ENCODE measurements at places on chromosomes 12 and 14.

DNA sequence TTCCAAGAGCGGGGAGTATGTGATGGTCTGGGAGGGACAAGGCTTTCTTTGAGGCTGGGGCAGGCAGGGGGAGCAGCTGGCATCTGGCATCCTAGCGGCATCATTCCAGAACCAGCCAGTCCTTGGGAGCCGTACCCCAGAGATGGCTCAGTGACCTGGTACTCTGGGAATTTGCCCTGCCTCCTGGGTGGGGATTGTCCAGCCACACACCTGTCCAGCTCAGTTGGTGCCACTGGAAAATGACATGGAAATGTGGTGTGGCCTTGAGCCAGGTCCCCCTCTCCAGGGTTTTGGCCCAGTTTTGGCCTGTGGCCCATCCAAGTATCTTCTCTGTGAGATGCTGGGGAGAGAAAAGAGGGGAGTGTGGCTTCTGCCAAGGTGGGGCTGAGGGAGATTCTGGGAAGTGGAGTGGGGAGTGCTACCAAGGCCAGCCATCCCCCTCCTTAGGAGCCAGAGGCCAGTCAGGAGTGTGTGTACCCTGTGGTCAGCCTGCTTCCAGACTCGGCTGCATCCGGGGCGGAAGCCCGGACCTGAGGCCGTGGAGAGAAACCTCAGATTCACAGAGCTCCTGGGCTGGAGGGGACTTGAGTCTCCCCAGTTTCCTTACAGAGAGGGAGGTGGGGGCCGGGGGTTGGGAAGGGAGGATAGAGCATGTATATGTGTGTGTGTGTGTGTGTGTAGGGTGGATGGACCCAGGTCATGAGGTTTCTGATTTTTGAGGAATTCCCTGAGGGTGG lies 14.7 kb upstream of the KRT80 start:
- no peak overlapping the region for H3K4me3 ChIP-seq
- H3K36me3 ChIP-seq: no peaks in the 10 kb centered on the region
- H3K27ac ChIP-seq: no peak overlapping the region
- H3K4me1 ChIP-seq: peaks cover 80% of the 10 kb centered on the region
- peaks cover 3% of the 10 kb centered on the region for H3K27me3 ChIP-seq

DNA sequence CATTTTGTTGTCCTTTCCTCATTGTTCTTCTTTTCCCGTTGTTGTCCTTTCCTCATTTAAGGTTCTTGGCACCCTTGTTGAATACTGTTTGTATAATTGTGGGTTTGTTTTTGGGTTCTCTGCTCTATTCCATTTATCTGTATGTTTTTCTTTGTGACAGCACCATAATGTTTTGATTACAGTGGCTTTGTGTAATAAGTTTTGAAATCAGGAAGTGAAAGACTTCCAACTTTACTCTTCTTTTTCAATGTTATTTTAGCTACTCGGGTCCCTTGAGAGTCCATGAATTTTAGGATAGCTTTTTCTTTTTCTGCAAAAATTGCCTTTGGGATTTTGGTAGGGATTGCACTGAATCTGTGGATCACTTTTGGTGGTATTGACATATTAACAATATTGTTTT lies 28.1 kb downstream of the ETNK1 start:
- DNase-seq: no peak
- no peaks in the 10 kb centered on the region for H3K27me3 ChIP-seq
- H3K36me3 ChIP-seq: no peaks in the 10 kb centered on the region
- no peak overlapping the region for H3K27ac ChIP-seq
- H3K4me1 ChIP-seq: no peaks in the 10 kb centered on the region

DNA sequence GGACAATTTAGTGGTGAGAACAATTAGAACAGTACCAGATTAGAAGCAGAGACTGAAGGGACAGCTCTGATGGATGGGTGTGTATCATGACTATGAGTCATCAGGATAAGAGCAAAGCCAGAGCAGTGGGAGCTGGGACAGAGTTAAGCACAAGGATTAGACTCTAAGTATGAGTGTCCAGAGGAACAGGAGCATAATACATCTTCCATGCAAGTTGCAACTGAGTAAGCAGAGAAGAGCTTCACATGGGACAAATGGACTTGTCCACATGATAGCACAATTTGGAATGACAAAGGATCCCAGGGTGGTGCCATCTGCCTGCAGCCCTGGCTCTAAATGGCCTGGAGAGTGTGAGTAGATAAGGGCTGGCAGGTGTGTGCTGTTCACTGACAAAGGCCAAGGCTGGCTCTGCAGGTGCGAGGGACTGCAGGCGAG lies 226.4 kb upstream of the CAND1 start:
- DNase-seq: no peak
- H3K27me3 ChIP-seq: peaks cover 53% of the 10 kb centered on the region
- H3K4me3 ChIP-seq: no peak overlapping the region
- H3K4me1 ChIP-seq: no peaks in the 10 kb centered on the region

GRCh38 chr14:68000511-68000910 lies 180.9 kb downstream of the RAD51B start:
- H3K27me3 ChIP-seq: no peaks in the 10 kb centered on the region
- DNase-seq: no peak
- peaks cover 24% of the 10 kb centered on the region for H3K4me1 ChIP-seq
- no peaks in the 10 kb centered on the region for H3K36me3 ChIP-seq
- peak overlapping the region; percentile 73 for H3K27ac ChIP-seq

DNA sequence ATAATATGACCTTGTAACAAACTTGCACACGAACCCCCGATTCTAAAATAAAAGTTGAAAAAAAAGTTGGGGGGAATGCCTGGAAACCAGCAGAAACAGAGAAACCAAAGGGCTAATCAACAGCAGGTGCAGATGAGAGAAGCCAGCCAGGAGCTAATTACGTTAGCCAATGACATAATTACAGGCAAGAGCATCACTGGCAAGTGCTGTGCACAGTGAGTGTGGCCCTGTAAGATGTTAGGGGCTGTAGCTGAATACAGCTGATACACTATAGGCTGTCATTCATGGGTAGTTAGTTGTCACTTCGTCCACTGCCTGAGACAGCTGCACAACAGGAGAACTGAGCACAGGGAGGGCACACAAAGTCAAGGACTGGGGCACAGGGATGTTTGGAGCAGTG lies 7.3 kb upstream of the FGF23 start:
- no peak overlapping the region for H3K27ac ChIP-seq
- no peak overlapping the region for H3K4me3 ChIP-seq
- DNase-seq: no peak
- H3K27me3 ChIP-seq: peaks cover 22% of the 10 kb centered on the region

DNA sequence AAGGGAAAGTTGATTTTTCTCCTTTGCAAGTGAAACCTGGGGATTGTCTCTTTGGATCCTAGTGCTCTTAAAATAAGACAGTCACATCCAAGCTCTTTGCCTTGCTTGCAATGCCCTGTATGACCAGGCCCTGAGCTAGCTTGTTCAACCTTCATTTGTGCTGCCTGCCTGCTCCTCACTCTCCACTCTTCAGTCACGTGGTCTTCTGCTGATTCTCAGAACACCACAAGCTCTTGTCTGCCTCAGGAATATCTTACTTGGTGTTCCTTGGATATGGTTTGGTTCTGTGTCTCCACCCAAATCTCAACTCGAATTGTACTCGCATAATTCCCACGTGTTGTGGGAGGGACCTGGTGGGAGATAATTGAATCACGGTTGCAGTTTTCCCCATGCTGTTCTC lies 318.7 kb downstream of the RMST start:
- no peak overlapping the region for H3K4me3 ChIP-seq
- H3K27ac ChIP-seq: no peak overlapping the region
- no peak for DNase-seq
- no peaks in the 10 kb centered on the region for H3K36me3 ChIP-seq
- H3K27me3 ChIP-seq: no peaks in the 10 kb centered on the region
- H3K4me1 ChIP-seq: no peaks in the 10 kb centered on the region

DNA sequence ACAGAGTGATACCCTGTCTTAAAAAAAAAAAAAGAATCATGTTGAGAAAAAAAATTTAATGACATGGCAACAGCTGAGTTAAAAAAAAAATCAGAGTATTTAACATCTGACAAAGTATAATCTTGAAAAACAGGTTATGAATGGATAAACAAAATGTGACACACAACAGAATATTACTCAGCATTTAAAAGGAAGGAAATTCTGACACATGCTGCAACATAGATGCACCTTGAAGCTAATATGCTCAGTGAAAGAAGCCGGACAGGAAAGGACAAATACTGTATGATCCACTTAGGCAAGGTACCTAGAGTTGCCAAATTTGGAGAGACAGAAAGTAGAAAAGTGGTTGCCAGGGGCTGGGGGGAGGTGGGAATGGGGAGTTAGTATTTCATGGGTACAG lies 19.4 kb upstream of the EIF2B2 start:
- no peak overlapping the region for H3K4me3 ChIP-seq
- peaks cover 8% of the 10 kb centered on the region for H3K4me1 ChIP-seq
- no peaks in the 10 kb centered on the region for H3K36me3 ChIP-seq

DNA sequence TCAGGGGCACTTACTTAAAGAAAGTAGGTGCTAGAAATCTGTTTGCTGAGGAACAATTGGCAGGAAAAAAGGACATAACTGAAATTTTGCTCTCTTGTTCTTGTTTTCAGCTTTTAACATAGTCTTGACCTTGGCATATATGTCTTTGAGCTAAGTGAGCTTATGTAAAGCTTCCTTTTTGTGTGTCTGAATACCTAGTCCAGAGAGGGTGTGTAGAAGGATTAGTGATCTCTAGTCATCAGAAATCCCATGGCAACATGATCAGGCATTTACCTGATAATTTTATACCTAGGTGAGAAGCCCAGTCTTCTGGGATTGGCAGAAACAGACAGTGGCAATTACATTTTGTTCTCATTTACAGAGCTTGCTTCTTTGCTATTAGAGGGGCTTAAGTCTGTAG lies 166.1 kb downstream of the SNAPC1 start:
- no peak overlapping the region for H3K27ac ChIP-seq
- no peaks in the 10 kb centered on the region for H3K36me3 ChIP-seq
- no peak overlapping the region for H3K4me3 ChIP-seq
- H3K27me3 ChIP-seq: peaks cover 66% of the 10 kb centered on the region
- no peak for DNase-seq

- H3K27me3 ChIP-seq: no peaks in the 10 kb centered on the region
- no peak overlapping the region for H3K4me3 ChIP-seq
- H3K36me3 ChIP-seq: peaks cover 25% of the 10 kb centered on the region
- H3K27ac ChIP-seq: no peak overlapping the region
- DNase-seq: no peak
- no peaks in the 10 kb centered on the region for H3K4me1 ChIP-seq
These were observed 32.8 kb downstream of the GTF2A1 start for GRCh38 chr14:81187832-81188522.

- H3K4me1 ChIP-seq: peaks cover 13% of the 10 kb centered on the region
- DNase-seq: no peak
- H3K4me3 ChIP-seq: no peak overlapping the region
- H3K27me3 ChIP-seq: no peaks in the 10 kb centered on the region
These were observed 119.2 kb upstream of the EVL start for GRCh38 chr14:99945732-99946651.

DNA sequence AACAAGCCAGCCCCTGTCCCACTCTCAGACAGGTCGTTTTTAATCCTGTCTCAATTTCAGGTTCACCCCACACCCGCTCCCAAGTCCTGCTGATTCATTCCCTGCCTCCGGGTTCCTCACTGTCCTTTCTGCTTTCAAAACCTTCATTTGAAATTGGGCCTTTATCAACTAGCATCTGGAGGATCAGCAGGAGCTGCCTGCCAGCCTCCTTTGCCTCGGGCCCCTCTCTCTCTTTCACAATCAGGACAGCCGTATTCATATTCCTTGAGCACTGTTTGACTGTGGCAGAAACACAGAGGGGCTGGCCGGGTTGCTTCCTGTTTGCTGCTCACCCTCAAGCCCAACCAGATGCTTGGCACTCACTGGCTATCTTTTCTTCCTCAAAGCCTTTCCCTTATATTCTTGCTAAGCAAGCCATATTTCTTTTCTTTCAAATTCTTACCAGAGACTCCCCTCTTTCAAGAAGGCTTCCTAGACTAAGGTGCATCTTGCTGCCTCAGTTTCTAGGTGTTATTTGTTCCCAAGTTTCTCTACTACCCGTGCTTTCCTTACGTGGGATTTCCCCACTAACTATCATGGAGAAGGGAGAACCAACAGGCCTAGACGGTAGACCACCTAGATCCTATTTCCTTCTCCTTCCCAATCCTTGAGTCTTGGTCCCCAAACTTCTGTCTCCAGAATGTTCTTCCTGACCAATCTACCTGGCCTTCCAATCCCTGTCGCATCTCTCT lies 3.0 kb downstream of the GALNT6 start:
- H3K27ac ChIP-seq: no peak overlapping the region
- no peaks in the 10 kb centered on the region for H3K27me3 ChIP-seq
- no peak overlapping the region for H3K4me3 ChIP-seq
- DNase-seq: no peak
- no peaks in the 10 kb centered on the region for H3K36me3 ChIP-seq

GRCh38 chr12:106434526-106434925 lies 77.0 kb downstream of the POLR3B start:
- no peak overlapping the region for H3K4me3 ChIP-seq
- no peaks in the 10 kb centered on the region for H3K4me1 ChIP-seq
- H3K27me3 ChIP-seq: no peaks in the 10 kb centered on the region

- DNase-seq: no peak
- no peak overlapping the region for H3K27ac ChIP-seq
- no peaks in the 10 kb centered on the region for H3K27me3 ChIP-seq
These were observed 23.0 kb downstream of the BTBD6 start for GRCh38 chr14:105271224-105271890.

DNA sequence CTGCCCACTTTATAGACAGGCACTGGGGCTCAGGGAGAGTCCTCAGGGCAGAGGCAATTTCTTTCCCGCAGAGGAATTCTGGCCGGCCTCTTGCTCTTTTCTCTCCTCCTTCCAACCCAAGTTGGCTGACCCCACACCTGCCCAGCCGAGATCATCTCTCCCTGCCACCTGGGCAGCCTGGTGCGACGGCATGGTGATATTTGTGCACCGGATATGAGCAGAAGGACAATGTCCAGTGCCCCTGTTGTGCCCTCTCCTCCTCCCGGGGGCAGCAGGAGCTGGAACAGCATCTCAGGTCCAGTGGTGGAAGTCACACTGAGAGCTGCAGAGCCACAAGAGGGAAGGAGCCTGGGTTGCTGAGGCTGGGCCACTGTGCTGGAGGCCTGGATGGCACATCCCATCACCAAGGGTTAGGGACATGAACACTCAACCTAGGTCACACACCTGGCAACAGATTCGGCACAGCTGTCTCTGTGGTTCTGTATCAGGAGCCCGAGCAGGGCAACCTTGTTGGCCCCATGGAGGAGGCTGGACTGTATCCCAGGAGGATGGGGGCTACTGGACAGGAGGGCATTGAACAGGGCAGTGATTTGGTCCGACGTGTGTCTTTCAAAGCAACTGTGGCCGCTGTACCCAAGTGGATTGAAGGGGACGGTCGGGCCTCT lies 57.7 kb upstream of the DIO3 start:
- H3K4me3 ChIP-seq: no peak overlapping the region
- H3K27ac ChIP-seq: no peak overlapping the region
- no peaks in the 10 kb centered on the region for H3K36me3 ChIP-seq

- no peaks in the 10 kb centered on the region for H3K27me3 ChIP-seq
- H3K36me3 ChIP-seq: 0 out of 2 replicates have a peak, but pooled peaks cover 2% of the 10 kb centered on the region
- no peaks in the 10 kb centered on the region for H3K4me1 ChIP-seq
- no peak overlapping the region for H3K4me3 ChIP-seq
- no peak overlapping the region for H3K27ac ChIP-seq
These were observed 40.5 kb downstream of the PCNX1 start for GRCh38 chr14:70947739-70948138.

DNA sequence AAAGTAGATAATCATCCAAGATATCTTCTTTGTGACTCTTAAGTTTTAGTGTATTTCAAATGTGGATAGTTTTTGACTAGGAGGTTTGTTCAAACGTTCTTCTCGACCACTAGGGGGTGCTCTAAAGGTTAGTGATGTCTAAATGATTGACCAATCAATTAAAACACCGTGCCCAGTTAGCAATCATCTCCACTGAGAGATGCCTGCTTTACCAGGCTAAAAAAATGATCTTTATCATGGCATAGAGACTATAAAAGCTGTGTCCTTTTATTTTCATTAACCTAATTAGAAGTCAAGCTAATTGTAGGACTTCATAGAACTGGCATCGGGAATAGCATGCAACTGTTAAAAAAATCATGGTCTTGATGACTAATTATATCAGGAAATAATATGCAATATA lies 153.9 kb downstream of the PRKCH start:
- H3K27me3 ChIP-seq: no peaks in the 10 kb centered on the region
- no peak overlapping the region for H3K27ac ChIP-seq
- no peak overlapping the region for H3K4me3 ChIP-seq
- H3K4me1 ChIP-seq: peaks cover 47% of the 10 kb centered on the region
